Left ventricle myocardium superior (tissue), 1 donor: ENCODE measurements at places on chromosomes 6 and 20.

DNA sequence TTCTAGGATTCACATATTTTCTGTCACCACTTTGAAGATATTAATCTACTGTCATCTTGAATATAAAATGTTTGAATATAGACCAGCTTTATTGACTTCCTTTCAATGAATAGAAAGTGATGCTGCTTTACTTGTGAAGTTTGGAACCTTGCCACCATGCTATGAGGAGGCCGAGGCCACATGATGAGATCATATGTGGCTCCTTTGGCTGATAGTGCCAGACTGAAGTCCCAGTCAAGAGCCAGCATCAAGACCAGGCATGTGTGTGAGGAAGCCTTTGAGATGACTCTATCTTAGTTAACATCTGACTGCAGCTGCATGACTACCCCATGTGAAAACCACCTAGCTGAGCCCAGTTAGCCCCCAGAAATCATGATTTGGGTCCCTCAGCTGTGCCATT, 169.5 kb downstream of the OTOR start:
- no peak for DNase-seq

DNA sequence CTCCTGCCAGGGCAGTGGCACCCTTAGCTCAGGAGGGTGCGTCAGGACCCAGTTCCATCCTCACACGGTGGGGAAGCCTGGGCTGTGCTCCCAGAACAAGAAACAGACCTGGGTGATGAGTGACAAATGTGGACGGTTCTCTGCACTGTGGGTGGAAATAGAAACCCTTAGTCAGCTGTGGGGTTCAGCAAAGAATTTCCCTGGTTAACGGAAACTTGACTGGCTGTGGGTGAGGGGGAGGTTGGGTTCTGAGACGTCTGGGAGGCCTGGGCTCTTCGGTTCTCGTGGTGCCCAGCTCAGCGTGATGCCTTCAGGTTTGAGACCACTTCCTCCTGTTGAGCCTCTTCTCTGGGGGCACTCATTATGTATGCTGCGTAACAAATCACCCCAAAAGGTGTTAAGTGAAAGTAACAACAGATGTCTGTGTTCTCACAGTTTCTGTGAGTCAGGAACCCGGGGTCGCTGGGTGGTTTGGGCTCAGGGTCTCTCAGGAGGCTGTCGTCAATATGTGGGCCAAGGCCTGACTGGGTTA, 53.1 kb upstream of the FAM83D start:
- DNase-seq, result no peak

DNA sequence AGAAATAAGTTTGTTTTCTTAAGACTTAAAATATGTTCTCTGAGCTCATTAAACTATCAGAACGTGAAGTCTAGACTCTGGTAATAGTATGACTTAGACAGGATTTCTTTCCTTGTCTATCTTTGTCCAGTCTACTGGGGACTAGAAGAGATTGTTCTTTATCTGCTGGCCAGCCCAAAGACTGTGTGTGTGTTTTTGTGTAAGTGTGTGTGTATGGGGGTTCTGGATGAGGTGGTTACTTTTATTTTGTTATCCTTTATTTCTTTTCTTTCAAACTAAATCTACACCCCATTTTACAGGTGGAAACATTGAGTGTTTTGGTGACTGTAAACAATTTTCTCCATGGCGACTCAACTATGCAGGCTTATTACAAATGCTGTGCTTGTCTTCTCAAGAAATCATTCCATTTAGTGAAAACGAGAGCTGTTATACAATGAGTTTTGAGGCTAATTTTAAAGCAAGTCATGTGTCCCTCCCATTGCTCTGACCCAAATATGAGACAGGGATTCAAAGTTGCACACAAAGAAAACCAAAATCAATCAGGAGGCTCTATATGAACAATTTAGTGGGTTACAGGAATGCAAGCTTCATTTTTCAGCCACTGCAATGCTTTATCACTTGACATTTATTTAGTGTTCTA, 97.6 kb downstream of the ELOVL5 start:
- DNase-seq, result no peak

- DNase-seq, result no peak
These were observed 10.5 kb downstream of the RPS6KA2 start for GRCh38 chr6:166616261-166617238.

DNA sequence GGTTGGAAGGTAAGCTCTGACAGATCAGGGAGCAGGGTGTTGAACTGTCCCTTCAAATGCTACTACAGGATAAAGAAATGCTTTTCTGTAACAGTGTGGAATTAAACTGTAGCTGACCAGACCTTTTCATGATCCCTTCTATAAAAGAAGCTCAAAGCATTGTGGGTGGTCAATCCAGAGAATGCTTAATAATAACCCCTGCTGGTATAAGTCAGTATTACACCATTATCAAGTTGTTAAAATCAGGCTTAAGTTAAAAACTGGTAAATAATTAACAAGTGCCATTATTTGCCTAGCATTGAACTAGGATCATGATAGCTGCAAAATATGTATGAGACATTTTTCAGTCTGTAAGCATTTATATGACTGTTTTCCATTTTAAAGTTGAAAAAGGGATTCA, 468.9 kb downstream of the PKHD1 start:
- DNase-seq, result no peak

DNA sequence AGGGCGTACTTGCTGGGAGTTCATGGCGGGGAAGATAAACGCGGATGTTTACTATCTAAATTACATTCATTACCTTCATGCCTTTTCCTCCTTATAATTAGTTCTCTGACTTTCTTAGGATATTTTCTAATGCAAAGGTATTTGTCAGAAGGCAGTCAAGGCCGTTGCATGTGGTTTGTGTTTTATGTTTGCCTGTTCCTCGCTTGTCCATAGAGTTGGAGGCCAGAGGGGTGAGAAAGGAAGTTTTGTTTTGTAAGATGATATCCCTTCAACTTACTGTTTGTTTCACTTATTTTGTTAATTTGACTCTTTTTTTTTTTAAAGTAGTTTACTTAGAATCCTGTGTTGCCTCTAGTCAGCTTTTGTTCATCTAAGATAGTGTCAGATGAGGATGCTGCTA, 4.0 kb upstream of the CCN2 start:
- DNase-seq, result no peak

DNA sequence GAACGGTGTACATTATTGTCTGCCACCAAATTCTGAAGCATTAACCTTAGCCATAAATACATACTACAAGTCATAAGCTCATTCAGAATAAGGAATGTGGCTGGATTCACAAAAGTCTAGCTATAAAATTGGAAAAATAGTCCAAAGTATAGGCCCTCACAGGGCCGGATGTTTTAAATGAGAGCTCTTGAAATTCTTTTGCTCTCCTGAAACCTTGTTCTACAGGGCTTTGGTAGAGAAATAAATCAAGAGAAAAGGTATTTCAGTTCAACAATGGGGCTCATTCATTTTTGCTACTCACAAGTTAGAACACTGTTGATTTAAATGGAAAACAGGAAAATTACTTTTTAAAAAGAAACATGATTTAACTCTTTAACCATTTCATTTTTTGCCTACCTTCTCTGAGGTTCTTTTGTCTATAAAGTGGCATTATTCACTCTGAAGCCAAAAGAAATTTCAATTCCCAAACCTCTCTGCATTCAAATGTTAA, 58.0 kb downstream of the PREP start:
- DNase-seq, result no peak

DNA sequence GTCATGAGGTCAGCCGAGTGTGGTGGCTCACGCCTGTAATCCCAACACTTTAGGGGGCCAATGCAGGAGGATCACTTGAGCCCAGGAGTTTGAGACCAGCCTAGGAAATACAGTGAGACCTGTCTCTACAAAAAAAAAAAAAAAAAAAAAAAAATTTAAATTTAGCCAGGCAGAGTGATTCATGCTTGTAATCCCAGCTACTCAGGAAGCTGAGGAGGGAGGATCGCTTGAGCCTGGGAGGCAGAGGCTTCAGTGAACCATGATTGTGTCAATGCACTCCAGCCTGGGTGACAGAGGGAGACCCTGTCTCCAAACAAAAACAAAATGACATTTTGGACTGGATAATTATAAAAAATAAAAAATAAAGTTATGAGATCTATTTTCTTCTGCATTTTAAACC, 56.2 kb downstream of the ADGRF1 start:
- DNase-seq, result no peak

GRCh38 chr20:56940466-56940865, 311.4 kb downstream of the TFAP2C start:
- no peak for DNase-seq

- DNase-seq, result no peak
These were observed 44.0 kb upstream of the POU5F1 start for GRCh38 chr6:31214516-31214915.

GRCh38 chr20:51326201-51326819, 216.2 kb downstream of the NFATC2 start:
- DNase-seq, result peak; percentile 52

DNA sequence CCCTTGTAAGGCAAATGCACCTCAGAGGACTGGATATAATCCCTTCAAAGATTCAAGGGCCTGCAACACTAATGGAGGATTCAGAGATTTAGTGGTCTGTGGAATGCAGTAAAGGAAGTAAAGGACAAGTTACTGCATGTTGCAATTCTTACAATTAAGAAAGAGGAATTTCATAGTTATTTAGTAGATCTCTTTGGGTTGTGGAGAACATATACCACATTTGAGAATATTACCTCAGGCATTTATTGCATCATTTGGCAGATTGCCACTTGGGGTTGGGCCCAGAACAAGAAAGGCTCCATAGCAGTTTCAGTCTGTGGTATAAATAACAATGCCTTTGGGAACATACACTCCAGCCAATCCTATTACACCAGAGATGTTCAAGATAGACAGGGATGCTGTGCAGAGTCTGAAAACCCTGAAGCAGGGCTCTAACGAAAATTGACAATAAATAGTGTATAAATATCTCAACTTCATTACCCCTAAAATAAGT, 20.9 kb upstream of the EPM2A start:
- DNase-seq, result no peak

- no peak for DNase-seq
These were observed 331.8 kb downstream of the RIMS1 start for GRCh38 chr6:72218125-72218524.

DNA sequence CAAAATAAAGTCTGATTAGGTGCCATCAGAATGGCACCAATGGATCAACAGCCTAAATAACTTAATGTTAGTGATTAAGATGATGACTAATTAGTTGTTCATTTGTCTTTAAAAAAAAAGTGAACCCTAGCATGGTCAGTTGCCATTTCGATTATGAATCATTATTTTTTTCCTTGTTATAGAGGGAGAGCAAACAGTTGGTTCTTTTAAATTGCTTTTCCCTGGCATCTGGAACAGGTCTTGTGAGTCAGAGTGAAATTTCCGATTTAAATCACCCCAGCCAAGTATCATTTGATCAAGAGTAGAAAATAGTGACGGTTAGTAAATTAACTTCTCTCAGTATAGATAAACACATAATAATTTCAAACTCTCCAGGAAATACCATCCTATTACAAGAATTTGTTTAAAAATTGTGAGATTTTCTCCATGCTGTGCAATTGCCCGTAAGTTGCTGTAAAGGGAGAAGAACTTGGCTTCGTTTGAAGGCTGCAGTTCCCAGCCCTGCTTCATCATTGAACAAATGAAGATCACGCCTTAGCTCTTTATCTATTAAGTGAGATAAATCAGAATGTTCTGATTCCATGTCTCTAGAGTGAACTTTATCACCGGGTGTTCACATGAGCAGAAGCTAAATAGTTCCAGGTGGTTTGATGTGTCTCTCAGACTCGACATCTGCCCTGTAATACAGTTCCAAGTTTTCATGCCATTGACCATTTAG, 741.3 kb downstream of the DOK5 start:
- DNase-seq, result no peak

DNA sequence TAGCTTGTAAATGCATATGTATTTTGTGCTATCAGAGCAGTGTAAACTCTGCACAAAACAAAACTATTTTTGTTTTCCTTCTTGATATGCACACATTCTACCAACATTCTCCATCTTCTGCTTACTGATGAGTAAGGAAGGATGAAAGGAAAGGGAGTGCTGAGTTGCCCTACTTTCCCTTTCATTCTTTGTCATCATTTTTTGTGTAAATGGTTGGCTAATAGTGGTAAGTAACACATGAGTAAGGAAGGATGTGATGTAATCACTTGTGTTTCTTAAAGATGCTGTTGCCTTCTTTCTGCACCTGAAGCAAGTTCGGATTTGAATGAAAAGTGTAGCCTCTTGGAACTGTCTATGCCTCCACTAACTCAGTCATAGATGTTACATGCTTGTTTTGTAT, 4.6 kb upstream of the REV3L start:
- DNase-seq, result no peak

- no peak for DNase-seq
These were observed 629.3 kb downstream of the GRIK2 start for GRCh38 chr6:102022803-102023202.

DNA sequence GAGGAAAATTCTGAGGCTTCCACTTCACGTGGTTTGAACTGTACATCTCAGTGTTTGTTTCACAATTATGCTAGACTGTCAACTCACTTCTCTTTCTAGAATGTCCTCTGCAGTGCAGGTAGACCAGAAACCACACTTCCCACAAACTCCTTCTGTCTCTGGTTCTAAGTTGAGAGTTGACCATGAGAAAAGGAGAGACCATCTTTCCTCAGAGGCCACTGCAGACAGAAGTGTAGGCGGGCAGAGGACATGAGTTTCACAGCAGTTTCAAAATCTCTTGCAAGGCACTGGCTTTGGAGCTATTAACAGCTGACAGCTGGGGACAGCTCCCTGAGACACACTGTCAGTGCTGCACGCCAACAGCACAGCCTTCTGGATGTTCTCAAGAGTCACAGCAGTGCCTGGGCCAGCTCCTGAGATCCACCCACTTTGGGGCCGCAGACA, 55.4 kb upstream of the MOXD1 start:
- peak; percentile 70 for DNase-seq

GRCh38 chr20:59371431-59371830, 71.0 kb downstream of the EDN3 start:
- no peak for DNase-seq
